Stimulated activated CD8-positive, alpha-beta memory T cell treated with anti-CD3 and anti-CD28 coated beads, Interleukin-7, amount 100 ng/mL, for 24 hours (primary cell): ENCODE measurements at places on chromosomes 2 and 18.

DNA sequence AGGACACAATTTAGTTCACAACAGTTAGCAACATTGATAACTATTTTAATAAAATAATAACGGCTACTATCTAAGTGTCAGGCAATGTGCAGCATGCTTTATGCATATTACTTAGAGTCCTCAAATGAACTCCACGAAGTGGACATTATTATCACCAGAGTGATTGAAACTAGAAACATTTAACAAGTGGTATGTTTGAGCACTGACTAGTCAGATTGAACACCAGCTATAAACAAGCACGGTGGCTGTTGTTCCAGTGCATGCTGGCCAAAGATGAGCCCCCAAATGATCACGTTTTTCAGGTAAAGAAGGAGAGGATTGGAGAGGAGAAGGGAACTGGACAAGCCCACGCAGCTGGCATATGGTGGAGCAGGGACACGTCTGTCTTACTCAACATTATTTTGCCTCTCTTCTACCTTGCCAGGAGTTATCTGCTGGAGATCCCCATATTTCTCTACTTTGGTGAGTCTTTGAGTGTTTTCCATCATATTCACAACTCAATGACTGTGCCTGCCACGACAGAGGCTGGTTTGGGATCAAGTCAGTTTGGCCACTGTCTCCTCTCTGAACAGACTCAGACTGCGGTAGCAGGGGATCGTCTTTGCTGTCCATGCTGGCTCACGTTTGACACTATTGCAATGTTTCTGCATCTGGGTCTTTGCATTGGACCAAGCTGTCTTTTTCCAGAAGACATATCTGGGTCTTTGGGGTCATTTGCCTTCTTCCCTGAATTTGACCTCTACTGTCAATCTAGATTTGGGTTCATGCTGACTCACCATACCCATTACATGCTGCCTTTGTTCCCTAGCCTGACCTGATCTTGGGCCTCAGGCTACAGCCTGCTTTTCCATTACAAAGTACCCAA lies 66.0 kb upstream of the ACSL3 start:
- no peak for DNase-seq

DNA sequence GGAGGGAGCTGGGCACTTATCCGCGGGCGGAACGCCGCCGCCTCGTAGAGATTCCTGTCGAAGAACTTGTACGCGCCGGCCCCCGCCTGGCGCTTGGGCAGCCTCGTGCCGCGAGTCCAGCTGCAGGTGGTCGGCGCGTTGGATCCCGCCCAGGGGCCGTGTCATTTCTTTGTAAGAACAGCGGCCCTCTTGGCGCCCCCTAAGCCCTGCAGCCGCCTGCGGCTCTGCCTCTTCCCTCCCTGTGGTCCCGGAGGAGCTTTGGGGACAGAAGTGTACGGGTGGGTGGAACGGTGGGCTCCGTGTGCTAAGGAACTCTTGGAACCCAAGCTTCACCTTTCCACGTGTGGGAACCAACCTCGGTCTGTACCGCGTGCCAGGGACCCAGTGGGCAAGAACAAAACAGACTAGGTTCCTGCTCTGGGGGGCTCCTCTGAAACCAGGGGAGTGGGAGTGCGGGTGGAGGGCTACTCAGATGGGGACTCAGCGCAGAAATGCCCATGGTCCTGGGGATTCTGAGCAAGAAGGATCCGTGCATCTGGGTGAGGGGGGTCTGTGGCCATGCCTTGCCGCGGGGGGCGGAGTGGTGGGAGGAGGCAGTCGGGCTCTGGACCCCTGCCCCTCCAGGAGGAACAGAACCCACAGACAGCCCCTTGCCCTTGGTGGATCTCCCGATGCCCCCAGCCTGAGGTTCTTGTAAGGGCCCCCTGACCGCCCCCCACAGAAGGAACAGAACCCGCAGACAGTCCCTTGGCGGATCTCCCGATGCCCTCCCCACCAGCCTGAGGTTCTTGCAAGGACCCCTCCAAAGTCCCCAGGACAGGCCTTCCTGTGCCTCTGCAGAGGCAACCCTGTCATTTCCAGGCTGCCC lies 1.5 kb downstream of the GPC1 start:
- no peak for DNase-seq

- DNase-seq: no peak
These were observed 82.5 kb downstream of the SLC8A1 start for GRCh38 chr2:40369267-40370006.

DNA sequence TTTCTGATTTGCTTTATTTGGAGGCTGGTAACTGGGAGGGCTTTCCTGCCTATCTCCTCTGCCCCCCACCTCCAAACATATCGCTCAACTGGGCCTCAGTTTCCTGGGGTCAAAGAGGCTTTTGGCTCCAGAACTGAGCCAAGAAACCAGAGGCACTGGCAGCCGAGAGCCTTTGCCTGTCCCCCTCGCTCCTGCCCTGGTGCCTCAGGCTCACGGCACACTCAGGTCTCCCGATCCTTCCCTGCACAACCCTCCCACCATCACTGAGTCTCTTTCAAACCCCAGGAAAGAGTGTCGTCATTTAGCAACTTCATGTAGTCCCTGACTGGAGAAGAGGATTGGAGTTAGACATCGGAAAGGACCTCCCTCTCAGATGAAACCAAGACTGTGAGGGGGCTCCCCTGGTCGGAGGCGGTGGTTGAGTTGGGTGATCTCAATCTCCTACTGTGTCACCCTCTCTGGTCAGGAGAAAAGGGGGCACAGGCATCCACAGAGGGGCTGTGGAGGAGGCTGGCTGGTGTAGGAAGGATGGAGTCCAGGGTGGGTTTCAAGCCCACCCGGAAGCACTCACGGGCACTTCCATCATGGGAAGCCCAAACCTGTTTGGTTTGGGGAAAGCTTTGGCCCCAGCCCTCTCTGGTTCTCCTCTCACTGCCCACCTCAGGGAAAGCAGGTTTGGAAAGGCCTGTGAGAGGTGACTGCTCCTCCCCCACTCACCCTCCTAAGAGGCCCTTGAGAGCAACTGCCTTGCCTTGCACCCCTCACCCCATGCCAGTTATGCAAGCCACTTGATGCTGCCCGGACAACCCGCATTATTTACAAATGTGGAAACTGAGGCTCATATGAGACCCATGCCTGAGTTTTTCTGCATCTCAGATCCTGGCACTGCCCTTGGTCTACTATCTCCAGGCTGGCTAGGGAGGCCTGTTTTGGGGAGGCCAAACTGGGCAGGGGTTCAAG lies 62.3 kb downstream of the TNS1 start:
- DNase-seq: no peak

- no peak for DNase-seq
These were observed 110.4 kb upstream of the DYNAP start for GRCh38 chr18:54480616-54481015.

GRCh38 chr2:84830095-84830494 lies 50.8 kb downstream of the TRABD2A start:
- DNase-seq: no peak

GRCh38 chr2:213238753-213239495 lies 45.3 kb upstream of the SPAG16 start:
- DNase-seq: no peak

GRCh38 chr2:46982351-46983064 lies 66.9 kb upstream of the MCFD2 start:
- no peak for DNase-seq

- no peak for DNase-seq
These were observed 284.7 kb upstream of the VWC2L start for GRCh38 chr2:214126135-214126534.

- no peak for DNase-seq
These were observed 92.2 kb downstream of the DOK6 start for GRCh38 chr18:69492861-69493260.

DNA sequence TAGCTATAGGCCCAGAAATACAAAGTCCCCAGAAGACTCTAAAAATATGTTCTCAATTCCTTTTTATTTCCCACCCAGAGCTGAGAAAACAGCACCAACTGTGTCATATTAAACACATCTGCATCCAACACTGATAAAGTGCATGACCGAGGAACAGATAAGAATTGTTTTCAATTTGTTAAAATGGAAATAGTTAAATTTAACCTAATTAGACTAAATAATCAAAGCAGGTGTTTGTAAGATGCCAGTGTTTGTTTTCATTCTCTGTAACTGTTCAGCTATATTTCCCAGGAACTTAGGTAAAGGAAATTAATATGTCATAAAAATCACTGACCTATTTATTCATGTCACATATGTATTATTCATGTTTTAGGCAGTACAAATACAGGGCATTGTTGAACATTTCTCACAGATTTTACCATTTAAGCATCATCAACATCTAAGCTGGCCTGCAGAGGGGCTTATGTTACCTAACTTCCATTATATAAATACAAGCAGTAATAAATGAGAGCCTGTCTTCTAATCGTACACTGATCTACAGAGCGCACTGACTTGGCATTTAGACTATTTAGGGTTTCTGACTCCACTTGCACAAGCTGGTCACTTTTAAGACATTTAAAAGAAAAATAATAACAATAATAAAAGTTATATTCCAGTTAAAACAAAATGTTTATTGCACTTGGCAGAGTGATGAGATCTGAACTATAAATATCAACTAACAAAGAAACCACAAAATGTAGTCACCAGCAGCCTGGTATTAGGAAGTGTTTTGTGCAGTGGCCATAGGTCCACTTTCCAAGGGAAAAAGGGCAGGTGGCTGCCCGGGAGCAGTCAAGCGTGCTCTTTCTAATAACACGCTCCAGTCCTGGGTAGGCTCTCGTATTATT lies 86.6 kb upstream of the ZFP36L2 start:
- no peak for DNase-seq

DNA sequence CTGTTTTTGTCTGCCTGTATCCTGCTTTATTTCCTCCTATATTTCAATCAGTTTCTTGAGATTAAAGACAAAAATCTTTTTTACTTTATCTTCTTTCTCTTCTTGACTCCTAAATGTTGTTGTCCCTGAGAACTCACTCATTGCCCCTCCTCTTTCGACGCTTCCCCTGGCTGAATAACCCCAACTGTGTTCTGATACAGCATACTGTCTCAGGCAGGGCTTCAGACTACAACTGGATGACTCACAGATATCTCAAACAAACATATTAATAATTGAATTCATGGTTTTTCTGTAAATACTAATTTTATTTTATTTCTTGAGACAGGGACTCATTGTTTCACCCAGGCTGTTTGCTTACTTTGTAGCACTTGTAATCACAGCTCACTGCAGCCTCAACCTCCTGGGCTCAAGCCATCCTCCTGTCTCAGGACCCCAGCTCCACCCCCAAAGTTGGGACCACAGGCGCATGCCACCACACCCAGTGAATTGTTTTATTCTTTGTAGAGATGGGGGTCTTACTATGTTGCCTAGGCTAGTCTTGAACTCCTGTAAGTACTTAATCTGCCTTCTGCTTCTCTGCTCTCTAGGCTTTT lies 9.4 kb downstream of the ITGAV start:
- DNase-seq: no peak

DNA sequence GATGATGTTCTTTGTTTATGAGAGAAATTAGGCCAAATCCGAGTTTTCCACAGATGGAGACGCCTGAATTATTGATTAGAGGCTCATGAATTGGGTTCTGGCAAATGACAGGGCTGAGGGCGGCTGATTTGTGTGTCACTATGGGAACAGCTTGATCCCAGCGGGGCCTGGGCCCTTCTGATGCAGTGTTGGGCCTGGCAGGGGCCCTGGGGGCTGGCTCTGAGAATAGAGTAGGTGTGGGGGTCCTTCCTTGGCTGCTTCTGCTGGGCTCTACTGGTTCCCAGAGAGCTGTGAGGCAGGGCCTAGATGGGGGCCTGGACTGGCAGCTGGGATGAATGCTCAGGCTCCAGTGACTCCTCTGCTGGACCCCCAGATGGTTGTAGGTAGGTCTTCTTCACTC lies 164.8 kb downstream of the CELF4 start:
- no peak for DNase-seq

GRCh38 chr2:16049406-16049805 lies 109.1 kb downstream of the MYCN start:
- no peak for DNase-seq

GRCh38 chr2:7023542-7023941 lies 106.3 kb downstream of the RNF144A start:
- no peak for DNase-seq

DNA sequence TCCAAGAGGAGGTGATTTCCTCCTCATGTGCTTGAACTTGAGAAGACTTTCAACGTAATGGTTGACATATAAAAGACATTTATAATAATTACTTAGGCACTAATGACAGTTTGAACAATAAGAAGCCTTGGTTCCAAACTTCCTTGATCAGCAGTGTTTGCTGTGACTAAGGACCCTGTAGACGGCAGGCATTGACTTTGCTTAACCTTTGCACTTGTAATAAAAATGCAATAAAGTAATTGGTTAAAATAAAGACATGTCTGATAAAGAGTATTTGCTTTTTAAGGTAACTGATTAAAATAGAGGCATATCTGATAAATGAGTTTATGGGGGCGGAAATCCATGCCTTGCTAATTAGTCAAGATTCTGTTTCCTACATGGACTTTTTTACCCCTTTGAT lies 82.2 kb upstream of the ST8SIA3 start:
- no peak for DNase-seq

DNA sequence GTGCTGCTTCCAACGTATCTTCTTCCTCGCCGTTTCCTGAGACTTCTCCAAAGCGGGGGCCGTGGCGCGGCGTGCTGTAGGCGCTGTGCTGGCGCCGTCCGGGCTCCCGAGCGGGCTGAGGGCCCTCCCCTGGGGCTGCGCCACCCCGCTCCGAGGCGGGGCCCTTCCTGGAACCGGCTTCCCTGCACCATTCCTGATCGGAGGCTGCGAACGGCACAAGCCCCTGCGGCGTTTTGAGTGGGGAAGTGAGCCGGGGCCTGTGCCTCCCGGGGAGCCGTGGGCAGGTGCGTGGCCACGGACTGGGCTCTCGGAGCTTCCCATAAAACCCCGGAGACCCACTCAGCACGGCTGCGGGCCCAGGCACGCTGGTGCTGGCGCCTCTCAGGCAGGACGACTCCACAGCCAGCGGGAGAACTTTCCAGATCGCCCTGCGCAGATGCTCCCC lies 74.7 kb downstream of the PSMG2 start:
- DNase-seq: no peak

DNA sequence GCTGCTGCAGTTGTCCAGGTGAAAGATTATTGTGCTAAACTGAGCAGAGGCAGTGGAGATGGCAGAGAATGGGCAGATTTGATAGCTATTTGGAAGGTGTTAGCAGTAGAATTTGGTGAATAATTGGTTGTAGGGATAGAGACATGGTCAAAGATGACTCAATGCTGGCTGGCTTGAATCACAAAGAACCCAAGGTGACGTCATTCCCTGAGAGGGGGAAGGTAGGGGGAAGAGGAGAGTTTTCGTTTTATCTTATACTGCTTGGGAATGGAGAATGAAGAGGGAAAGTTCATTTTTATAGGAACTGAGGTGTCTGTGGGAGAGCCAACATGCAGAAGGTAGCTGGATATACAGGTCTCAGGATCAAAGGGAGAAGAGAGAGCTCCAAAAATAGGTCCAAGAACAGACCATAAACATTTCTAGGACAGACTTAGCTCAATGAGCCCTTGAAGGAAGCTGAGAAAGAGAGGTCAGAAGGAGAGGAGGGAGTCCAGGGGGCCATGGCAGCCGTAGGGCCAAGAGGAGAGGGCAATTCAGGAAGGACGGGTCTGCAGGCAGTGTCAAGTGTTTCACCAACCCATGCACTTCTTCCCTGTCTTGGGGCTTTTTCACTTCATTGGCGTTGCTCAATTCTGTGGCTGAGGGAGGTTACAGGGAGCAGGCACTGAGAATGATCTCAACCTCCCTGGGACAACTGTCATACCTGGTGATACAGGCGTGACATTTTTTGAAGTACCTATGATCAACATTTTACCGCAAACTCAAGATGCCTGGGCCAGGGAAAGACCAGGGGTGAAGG lies 281.3 kb downstream of the TDRD15 start:
- DNase-seq: no peak
